Nucleus accumbens (tissue), 56 donors: ENCODE measurements at places on chromosomes 6 and 20.

DNA sequence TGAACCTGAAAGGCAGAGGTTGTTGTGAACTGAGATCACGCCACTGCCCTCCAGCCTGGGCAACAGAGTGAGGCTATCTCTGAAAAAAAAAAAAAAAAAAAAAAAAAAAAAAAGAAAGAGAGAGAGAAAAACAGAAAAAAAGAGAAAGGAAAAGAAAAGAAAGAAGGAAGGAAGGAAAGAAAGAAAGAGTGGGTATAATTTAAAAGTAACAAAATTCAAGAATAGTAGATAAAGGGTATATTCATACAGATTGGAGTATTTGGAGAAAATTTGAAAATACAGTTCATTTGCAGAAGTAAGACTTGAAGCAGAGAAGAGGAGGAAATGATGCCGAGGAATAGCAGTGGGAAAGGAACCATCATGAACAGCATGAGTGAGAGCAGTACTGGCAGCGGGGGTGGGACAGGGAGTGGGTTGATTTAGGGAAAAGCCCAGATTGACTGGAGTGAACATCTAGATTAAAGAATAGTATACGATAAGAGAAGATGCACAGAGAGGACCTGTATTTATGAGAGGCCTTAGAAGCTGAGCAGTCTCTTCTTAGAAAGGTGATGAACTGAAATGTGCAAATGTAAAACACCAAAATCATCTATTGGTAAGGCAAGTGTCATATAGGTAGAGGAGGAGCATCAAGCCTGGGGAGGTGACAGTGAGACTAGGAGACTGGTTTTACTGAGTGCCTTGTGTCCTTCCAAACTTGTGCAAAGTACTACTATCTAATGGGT, 17.8 kb upstream of the HLA-DRB1 start:
- no peak for DNase-seq

DNA sequence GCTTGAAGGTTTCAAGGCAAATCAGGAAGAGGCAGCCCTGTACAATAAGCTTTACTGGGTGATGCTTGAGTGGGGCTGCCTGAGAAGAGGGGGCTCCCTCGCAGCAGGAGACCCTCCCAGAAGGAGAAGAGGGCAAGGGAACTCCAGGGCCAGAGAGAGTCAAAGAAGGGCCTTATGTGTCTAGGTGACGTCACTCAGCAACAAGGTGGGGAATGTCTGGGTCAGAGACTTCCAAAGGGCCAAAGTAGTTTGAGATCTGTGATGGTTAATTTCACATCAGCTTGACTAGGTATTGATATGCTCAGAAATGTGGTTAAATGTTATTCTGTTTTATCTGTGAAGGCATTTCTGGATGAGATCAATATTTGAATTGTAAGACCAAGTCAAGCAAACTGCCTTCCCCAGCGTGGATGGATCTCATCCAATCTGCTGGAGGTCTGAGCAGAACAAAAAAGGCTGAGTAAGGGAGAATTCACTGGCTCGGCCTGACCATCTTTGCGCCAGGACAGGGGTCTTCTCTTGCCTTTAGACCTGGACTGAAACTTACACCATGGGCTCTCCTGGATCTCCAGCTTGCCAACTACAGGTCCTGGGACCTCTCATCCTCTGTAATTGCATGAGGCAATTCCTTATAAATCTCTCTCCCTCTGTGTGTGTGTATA, 35.9 kb downstream of the MAS1 start:
- DNase-seq = no peak

DNA sequence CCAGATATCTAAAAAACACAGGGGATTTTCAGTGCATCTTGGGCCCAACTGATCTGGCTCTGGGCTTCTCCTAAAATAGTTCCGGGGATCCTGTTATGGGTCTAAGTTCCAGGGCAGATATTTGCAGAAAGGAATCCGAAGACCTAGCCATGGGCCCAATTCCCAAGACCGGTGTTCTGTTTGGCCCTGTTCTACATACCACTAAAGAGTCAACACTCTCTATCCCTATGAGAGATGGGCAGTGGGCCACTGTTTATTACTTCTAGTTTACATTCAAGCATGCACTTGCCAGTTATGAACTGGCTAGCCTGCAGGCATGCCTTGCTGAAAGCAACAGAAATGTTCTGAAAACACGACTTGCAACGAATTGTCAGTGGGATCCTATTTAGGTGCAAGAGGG, 87.4 kb upstream of the PLCB4 start:
- DNase-seq = no peak

- DNase-seq = no peak
Observed at GRCh38 chr6:127907960-127908640, 7.2 kb upstream of the THEMIS start.

DNA sequence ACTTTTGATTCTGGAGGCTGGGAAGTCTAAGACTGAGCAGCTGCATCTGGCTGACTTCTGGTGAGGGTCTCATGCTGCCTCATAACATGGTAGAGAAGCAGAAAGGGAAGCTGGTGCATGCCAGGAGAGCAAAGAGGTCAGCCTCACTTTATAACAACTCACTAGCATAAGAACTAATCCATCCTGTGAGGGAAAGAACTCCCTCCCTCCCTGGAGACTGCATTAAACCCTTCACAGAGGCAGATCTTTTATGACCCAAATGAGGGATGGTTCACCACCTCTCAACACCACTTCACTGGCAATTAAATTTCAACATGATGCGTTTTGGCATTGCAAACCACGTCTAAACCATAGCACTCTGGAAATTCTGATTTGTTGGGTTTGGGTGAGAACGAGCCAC, 33.9 kb downstream of the STXBP5 start:
- DNase-seq = no peak

DNA sequence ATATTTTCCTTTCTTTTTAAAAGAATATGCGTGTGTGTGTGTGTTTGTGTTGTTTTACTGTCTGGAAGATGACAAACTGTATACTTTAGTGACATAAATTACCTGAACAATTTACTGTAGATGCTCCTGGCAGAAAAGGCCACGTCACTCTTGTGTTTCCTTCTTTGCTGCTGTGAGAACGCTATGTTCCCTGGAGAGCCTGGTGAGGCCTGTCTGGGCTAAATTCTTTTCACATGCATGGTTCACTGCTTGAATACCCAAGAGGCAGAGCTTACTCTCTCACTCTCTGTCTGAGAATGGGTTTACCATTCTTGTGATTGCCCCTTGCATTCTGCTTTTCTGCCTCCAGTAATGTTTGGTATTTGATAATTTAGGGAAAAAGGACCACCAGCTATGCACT, 64.3 kb downstream of the EDN1 start:
- no peak for DNase-seq

GRCh38 chr6:144305985-144306384, 20.9 kb downstream of the UTRN start:
- DNase-seq = no peak

- no peak for DNase-seq
Observed at GRCh38 chr6:147509891-147510290, 1.4 kb downstream of the SAMD5 start.

- DNase-seq = no peak
Observed at GRCh38 chr20:4600308-4601014, 121.2 kb upstream of the PRND start.

DNA sequence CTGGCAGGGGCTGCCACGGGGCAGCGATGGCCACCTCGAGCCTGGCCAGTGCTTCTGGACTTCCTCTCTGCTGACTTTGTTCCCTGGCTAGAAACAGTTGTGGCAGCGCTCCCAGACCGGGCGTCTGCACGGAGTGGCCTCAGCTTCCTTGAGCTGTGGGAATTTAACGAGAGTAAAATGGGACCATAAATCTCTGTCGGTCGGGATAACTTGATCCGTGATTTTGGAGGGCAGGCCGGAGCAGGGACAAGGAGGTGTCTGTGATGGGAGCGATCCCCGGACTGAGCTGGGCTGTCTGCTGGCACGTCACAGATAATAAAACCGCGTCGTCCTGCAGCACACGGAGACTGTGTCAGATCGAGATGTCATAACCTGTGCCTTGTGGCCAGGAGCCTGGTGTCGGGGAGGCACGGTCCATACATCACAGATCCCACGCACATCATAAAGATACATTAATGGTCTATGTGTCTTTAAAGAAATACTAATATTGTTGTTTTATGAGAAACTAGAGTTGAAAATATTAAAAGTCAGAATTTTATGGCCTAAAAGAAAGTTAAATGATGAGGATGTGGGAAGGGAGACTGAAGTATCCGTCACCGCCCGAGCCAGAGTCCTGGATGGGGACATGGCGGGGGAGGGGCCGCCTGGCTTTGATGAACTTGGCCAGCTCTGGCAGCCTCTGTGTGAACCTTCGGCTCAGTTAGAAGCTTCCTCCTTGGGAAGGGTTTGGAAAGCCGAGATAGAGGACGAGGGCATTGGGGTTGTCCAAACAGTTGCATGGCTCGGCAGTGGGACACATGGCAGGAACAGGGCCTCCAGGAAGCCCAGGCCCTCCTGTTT, 6.5 kb upstream of the RBBP8NL start:
- peak; percentile 12 for DNase-seq

DNA sequence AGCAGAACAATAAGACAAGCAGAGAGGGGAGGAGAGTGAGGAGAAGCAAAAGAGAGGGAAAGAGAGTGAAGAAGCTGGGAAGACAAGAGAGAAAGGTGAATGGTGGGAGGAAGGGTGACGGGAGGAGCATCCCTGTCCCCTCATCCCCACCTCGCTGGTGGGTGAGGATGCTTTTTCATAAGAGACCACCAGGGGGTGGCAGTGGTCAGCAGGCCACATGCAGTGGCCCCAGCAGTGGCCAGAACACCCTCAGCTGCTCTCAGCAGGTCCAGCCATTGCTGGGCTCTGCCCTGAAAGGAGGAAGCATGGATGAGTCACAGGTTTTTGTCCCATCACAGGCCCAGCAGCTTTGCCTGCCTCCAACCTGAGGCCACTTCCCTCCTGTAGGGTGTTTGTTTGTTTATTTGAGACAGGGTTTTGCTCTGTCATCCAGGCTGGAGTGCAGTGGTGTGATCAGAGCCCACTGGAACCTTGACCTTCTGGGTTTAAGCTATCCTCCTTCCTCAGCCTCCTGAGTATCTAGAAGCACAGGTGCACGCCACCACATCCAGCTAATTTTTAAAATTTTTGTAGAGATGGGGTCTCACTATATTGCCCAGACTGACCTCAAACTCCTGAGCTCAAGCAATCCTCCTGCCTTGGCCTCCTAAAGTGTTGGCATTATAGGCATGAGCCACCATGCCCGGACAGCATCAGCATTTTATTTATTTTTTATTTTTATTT, 24.0 kb downstream of the FGD2 start:
- DNase-seq = no peak

DNA sequence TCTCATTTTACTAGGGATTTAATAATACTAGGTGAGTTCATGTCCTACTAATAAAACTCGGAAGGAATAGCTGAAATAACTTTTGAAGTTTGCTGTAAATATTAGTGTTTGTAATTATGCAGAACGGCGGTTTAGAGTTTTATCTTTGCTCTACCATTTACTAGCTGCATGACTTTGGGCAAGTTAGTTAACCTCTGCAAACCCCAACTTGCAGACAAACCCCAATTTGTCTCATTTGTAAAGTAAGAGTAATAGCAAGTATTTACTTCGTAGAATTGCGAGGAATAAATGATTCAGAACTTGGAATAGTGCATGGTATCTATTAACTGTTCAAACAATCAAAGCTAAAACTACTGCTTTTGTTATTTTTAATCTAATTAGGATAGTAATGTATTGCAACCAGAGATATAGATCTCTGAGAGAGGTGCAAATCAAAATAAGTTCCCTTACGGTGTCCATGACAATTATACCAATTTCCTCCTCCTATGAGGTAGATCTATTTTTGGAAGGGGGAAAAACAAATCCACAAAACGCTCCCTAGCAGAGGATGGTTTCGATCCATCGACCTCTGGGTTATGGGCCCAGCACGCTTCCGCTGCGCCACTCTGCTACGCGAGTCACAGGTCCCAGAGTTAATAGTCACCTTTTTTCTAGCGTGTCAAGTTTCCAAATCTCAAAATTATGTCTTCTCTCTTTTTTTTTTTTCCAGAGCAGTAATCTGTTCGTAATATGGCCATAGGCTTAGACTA, 35.1 kb upstream of the BTN3A2 start:
- peak; percentile 16 for DNase-seq

DNA sequence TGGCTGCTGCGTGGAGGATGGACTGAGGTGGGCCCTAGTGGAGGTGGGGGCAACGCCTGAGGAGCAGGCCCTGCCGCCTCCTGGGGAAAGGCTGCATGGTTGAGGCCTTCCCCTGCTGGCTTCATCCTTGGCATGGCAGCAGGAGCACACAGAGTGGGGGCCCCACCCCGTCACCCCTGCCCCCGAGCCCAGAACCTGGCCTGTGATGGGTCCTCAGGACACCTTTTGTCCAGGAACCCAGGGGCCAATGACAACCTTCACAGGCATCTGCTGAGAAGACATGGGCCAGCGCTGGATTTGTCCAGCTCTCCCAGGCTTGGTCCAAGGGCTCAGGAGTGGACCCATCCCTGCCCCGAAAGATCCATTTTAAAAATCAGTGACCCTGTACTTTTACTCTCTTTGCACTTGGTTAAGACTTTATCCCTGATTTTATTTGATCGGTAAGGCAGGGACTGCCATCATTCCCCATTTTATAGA, 575 bp upstream of the SLC17A9 start:
- DNase-seq = no peak

- DNase-seq = no peak
Observed at GRCh38 chr6:7166410-7167293, 58.9 kb downstream of the RREB1 start.

DNA sequence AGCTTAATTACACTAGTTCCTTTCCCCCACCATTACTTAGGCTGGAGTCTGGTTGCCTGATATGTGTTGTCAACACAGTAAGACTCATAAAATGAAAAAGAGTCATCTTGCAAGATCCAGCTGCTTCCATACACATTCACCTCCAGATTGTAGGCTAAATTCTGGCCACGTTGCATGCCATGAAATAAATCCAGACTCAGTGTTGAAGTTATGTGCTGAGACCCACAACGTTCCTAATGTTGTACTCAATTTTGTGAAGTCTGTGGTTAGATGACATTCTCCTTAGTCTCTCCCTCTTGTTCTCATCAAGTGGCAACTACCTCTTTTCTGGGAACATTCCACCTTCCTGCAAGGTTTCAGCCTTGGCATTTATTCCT, 212.3 kb downstream of the LMBRD1 start:
- DNase-seq = no peak

DNA sequence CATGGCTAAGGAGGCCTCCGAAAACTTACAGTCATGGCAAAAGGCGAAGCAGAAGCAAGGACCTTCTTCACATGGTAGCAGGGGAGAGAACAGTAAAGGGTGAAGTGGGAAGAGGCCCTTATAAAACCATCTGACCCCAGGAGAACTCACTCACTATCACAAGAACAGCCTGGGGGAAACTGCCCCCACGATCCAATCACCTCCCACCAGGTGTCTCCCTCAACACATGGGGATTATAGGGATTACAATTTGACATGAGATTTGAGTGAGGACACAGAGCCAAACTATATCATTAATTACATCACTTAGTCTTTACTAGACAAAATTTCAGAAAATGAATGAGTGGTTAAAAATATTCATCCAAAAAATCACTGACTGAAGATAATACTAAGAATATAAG, 453.6 kb downstream of the COL12A1 start:
- no peak for DNase-seq
